HCT116 (cell line): ENCODE measurements at places on chromosomes 11 and 22. TPM values are rescaled to one million over a fixed set of nuclear protein-coding genes. Genes with fewer than 3 reads are reported as not detected.

DNA sequence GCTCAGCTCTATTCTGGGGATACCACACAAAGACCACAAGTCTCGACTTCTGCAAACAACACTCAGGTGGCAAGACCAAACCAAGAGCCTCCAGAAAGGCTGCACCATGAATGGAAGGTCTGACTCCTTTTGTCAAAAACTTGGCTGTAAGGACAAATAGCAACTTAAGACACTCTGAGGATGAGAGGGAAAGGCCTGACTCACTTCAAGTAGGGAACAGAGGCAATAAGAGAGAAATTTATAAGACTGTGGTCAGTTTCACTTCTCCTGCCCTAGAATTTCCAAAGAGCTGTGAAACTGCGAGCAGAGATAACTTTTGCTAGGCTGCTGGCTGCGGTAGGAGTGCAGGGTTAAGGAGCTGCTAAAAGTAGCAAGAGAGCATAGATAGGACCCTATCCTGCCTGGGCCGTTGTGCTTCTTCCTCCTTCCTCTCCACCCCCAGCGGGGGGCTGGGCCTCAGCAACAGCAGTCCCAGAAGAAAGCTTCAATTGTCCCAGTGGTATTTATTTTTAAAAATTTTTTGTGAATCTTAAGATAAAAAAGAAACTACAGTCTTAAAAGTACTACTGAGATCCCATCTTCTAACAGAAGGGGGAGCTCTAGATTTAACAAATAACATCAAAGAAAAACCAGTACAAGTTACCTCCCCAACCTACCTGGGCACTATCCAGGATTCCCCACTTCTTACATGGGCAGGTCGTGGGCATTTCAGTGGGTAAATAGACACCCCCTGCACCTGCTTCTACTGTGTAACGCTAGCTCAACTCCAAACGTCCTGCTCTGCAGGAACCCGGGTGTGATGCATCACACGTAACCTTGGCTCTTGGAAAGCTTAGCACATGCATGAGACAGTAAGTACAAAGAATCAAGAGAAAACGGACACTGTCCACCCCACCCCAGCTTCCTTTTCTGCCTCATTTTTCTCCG is 66.4 kb downstream of the SGSM3 start:
- DNase-seq: peak; percentile 53
- H3K4me3 ChIP-seq: no peak overlapping the region
- no peaks in the 10 kb centered on the region for H3K27me3 ChIP-seq
- H3K36me3 ChIP-seq: no peaks in the 10 kb centered on the region

Gene SLC29A2
- 39.7 TPM for total RNA-seq

- H3K4me3 ChIP-seq: no peak overlapping the region
- H3K36me3 ChIP-seq: no peaks in the 10 kb centered on the region
- no peak for DNase-seq
- H3K4me1 ChIP-seq: no peaks in the 10 kb centered on the region
- H3K27me3 ChIP-seq: peaks cover 10% of the 10 kb centered on the region; the same call in 1 of the 2 replicates
Measured at GRCh38 chr11:126874276-126874675, 126.3 kb downstream of the KIRREL3 start.

DNA sequence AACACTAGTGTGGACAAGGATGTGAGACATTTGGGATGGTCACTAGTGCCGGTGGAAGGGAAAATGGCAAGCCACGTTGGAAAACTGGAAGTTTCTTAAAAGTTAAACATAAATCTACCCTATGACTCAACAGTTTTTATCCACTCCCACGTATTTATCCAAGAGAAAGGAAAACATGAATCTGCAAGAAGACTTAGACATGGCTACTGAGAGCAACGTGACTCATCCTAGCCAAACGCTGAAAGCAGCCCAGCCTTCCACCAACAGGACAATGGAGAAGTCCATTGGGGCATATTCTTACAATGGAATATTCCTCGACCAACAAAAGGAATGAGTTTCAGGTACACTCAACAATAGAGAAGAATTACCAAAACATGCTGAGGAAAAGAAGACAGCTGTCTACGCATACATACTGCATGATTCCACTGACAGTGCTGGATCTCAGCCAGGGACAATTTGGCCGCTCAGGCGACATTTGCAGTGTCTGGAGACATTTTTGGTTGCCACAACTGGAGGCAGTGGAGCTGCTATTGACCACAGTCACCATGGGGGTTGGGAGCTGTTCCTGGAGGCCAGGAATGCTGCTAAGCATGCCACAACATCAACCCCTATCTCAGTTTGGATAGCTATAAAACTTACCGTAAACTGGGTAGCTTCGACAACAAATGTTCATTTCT is 21.2 kb downstream of the SYT13 start:
- peak overlapping the region; percentile 20; the same call in 1 of the 2 replicates for H3K4me3 ChIP-seq
- no peak for DNase-seq
- no peaks in the 10 kb centered on the region for H3K36me3 ChIP-seq
- H3K27me3 ChIP-seq: no peaks in the 10 kb centered on the region
- H3K27ac ChIP-seq: no peak overlapping the region
- peaks cover 41% of the 10 kb centered on the region for H3K4me1 ChIP-seq

Gene BIK
- total RNA-seq: 31.0 TPM

Gene MB
- total RNA-seq: 1.5 TPM

- no peak for DNase-seq
- H3K4me1 ChIP-seq: no peaks in the 10 kb centered on the region
- no peak overlapping the region for H3K4me3 ChIP-seq
- H3K36me3 ChIP-seq: no peaks in the 10 kb centered on the region
- no peak overlapping the region for H3K27ac ChIP-seq
Measured at GRCh38 chr22:44884968-44885805, 124.6 kb downstream of the PHF21B start.

DNA sequence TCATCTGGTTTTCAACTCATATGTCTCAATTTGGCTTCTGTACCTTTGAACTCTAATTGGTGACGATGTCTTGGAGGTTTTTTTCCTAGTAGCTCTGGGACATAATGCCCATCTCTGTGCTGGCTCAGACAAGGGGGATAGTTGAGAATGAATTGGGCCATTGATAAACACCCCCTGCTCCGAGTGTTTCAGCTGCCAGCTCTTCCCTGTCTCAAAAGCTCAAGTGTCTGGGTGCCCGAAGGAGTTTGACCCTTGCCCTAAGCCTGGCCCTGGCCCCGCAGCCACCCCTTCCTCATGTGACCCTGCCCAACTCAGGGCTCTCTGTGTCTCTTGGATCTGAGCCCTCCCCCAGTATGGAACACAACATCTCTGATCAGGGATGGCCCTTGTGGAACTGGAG is 3.0 kb downstream of the INSC start:
- DNase-seq: no peak
- no peak overlapping the region for H3K27ac ChIP-seq
- no peaks in the 10 kb centered on the region for H3K27me3 ChIP-seq
- no peaks in the 10 kb centered on the region for H3K4me1 ChIP-seq
- no peaks in the 10 kb centered on the region for H3K36me3 ChIP-seq
- no peak overlapping the region for H3K4me3 ChIP-seq

GRCh38 chr11:107928046-107928766 is at the start of gene RAB39A:
Gene RAB39A, plus strand, starts transcription at chr11:107928448. Its CDS starts 121 bp downstream, at chr11:107928569.
- H3K27ac ChIP-seq: no peak within 1 kb of the TSS
- no peak within 1 kb of the TSS for H3K4me3 ChIP-seq
- H3K4me1 ChIP-seq: peaks cover 10% of the 10 kb centered on the region
- H3K27me3 ChIP-seq: peaks cover 3% of the 10 kb centered on the region; the same call in 1 of the 2 replicates
- H3K36me3 ChIP-seq: no peaks in the 10 kb centered on the region
- DNase-seq: peak; percentile 90

- no peaks in the 10 kb centered on the region for H3K36me3 ChIP-seq
- no peak overlapping the region for H3K27ac ChIP-seq
- no peaks in the 10 kb centered on the region for H3K4me1 ChIP-seq
- H3K27me3 ChIP-seq: no peaks in the 10 kb centered on the region
- H3K4me3 ChIP-seq: no peak overlapping the region
Measured at GRCh38 chr22:49589811-49590210, 237.9 kb downstream of the BRD1 start.

Gene SHANK2
- total RNA-seq: 16.9 TPM

DNA sequence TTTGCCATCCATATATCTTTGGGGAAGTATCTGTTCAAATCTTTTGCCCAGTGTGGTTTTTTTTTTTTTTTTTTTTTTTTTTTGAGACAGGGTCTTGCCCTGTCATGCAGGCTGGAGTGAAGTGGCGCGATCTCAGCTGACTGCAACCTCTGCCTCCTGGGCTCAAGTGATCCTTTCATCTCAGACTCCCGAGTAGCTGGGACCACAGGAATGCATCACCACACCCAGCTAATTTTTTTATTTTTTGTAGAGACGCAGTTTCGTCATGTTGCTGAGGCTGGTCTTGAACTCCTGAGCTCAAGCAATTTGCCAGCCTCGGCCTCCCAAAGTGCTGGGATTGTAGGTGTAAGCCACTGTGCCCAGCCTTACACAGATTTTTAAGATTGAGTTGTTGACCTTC is 4.8 kb upstream of the FAM118A start:
- DNase-seq: no peak
- no peak overlapping the region for H3K4me3 ChIP-seq
- H3K36me3 ChIP-seq: no peaks in the 10 kb centered on the region
- H3K27ac ChIP-seq: no peak overlapping the region
- peaks cover 22% of the 10 kb centered on the region for H3K4me1 ChIP-seq

DNA sequence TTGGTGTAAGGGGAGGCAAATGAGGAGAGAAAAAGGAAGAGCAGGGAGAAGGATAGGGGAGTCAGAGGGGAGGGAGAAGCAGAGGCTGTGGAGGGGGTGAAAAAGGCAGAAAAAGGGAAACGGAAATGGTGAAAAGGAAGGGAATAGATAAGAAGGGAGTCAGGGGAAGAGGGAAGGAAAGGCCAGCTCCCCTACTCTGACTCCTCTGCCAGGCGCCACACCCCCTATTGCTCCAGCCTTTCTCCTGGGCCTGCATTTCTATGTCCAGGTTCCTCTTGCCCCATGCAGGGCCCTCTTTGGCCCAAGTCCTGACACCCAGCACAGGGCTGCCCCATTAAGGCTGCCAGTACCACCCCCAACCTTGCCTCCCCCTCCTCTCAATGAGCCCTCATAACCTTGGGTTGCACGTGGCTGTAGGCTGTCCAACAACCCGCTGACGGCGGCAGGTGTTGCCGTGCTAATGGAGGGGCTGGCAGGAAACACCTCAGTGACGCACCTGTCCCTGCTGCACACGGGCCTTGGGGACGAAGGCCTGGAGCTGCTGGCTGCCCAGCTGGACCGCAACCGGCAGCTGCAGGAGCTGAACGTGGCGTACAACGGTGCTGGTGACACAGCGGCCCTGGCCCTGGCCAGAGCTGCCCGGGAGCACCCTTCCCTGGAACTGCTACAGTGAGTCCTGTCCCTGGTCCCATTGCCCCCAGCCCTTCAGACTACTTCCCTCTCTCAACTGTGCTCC is 3.4 kb upstream of the NHERF4 start:
- no peaks in the 10 kb centered on the region; the same call in 1 of the 2 replicates for H3K4me1 ChIP-seq
- H3K27ac ChIP-seq: no peak overlapping the region
- no peak overlapping the region for H3K4me3 ChIP-seq

GRCh38 chr11:75845324-75845723 is 30.3 kb downstream of the UVRAG start:
- H3K36me3 ChIP-seq: no peaks in the 10 kb centered on the region
- no peak overlapping the region for H3K4me3 ChIP-seq
- H3K4me1 ChIP-seq: no peaks in the 10 kb centered on the region
- H3K27ac ChIP-seq: no peak overlapping the region
- no peak for DNase-seq
- H3K27me3 ChIP-seq: no peaks in the 10 kb centered on the region

Gene OR56A1
- total RNA-seq: not detected

- H3K27me3 ChIP-seq: no peaks in the 10 kb centered on the region
- H3K4me1 ChIP-seq: no peaks in the 10 kb centered on the region
- no peak for DNase-seq
- no peak overlapping the region for H3K27ac ChIP-seq
Measured at GRCh38 chr11:45937916-45938315, 15.5 kb downstream of the LARGE2 start.

Gene DDTL
- total RNA-seq: 3.4 TPM

Gene TBX10
- not detected for total RNA-seq
